ENCODE measurements at places on chromosomes 4 and X.

DNA sequence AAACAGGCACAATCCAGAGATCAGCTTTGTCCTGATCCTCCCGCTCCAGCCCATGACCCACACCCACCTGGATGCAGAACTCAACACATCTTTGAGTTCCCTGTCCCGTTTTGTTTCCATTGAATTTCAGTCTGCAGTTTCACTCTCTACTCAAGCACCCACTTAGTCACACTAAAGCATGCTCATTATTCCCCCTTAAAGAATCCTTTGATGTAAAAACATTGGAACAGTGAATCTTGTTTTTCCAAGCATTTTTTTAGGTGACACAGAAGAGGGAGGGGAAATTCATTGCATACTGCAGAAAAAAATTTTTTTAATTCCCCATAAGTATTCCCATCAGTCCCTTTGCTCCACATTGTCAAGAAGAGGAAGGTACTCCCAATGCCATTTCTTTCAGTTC is 249.7 kb upstream of the TTC29 start:
- DNase-seq = no peak

- no peak for DNase-seq
Measured at GRCh38 chr4:21242163-21242562, 541.9 kb downstream of the PACRGL start.

GRCh38 chr4:180398564-180398963 is 1844.6 kb upstream of the TENM3 start:
- no peak for DNase-seq

DNA sequence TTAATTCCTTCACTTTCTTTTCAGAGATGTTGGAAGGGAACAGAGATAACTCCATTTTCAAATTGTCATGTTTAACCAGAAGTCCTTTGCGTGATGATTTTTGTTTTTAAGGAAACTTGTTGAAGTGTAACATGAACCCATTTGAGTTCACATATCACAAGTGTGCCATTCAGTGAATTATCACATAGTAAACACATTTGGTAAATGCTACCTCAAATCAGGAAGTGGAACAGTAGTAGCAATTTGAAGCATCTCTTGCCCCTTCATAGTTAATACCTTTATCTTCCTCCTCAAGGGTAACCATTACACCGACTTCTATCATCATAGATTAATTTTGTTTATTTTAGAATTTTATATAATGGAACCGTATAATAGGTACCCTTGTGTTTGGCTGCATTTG is 35.8 kb downstream of the KDM6A start:
- no peak for DNase-seq

GRCh38 chr4:79852305-79852730 is 220.7 kb downstream of the ANTXR2 start:
- DNase-seq = peak; percentile 81

DNA sequence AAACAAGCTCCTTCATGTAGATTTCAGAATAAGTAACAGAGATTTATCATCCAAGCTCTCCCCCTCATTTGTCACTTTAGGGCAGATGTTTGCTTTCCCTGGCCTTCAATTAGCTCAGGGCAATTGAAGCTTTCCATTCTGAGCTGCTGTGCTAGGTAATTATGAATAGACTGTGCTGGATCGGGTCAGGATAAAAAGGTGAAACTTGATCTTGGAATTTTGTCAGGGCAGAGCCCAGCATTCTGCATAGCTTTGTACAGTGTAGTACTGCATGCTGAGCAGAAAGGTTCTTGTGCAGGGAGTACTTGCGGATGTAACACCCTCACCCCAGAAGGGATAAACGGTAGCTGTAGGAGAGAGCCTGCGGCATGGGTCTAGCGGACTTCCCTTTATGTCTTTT is 64.0 kb upstream of the CLDN34 start:
- no peak for DNase-seq

- no peak for DNase-seq
Measured at GRCh38 chrX:134324359-134324758, 87.4 kb downstream of the CCDC160 start.

DNA sequence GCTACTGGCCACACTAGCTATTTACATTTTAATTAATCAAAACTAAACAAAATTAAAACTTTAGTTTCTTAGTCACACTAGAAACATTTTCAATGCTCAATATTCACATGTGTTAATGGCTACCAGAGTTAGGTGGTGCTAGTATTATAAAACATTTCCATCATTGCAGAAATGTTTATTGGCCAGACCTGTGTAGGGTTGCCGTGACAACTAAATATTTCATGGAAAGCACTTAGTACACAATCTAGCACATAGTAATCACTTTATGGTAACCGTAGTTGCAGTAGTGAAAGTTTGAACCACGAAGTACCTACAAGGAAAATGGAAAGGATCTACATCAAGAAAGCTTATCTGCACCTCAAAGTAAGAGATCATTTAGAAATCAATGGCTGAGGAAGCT is 95.9 kb downstream of the HS6ST2 start:
- DNase-seq = no peak

GRCh38 chr4:140952717-140953116 is 180.6 kb downstream of the RNF150 start:
- DNase-seq = peak; percentile 69

- no peak for DNase-seq
Measured at GRCh38 chr4:167452922-167453430, 218.7 kb upstream of the SPOCK3 start.

DNA sequence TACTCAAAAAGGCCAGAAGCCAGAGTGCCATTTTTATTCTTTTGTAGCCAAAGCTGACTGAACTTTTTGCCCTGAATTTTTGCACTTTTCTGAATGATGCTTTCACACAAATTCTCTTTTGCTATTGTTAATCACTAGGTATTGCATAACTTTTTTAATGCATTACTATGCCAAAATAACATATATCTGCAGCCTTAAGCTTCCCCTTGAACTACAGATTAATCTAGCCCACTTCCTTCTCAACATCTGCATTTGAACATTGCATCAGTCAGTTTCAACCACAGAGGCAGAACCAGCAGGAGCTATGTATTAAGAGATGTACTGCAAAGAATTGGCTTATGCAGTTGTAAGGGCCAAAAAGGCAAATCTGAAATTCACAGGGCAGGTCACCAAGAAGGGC is 197.6 kb upstream of the GYPA start:
- DNase-seq = peak; percentile 52

Data from fibroblast of pulmonary artery (primary cell).